ENCODE measurements at places on chromosomes 5 and 9.

DNA sequence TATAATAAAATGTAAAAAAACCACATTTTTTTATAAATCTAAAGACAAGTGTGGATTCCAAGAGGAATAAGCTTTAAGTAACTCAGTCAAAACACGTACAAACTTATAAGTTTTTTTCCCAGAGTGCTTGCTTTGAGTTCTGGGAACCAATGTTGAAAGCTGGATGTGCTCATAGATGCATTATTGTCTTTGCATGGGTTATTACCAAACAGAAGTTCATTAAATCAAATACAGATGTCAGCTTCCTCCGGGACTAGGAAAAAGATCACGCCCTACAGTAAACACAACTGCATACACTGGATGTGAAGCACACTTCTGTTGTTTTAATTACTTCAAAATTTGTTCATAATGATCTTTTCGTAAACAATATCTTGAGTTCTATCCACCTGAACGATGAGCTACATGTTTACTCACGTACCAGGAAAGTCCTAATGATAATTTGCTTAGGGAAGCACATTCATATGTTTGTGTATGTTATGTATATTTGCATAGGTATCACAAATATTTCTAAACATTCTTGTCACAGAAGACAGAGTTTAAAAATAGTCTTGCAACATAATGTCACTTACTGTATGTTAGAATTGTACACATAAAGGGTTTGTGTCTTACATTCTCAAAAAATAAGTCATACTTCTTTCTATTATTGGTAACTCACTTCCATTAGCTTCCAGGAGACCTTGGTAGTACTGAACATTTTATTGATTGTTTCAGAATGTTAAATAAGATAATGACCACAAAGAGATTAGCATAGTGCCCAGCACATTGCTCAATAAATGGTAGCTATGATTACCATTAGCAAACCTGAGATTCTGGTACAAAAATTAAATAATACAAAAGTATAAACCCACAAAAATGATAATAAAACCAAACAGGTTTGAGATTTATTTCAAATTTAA lies 427.4 kb downstream of the CETN3 start:
- no peak for DNase-seq

GRCh38 chr5:52893863-52894262 lies 95.3 kb upstream of the ITGA2 start:
- no peak for DNase-seq

GRCh38 chr5:9335269-9335668 lies 210.6 kb downstream of the SEMA5A start:
- DNase-seq = no peak

DNA sequence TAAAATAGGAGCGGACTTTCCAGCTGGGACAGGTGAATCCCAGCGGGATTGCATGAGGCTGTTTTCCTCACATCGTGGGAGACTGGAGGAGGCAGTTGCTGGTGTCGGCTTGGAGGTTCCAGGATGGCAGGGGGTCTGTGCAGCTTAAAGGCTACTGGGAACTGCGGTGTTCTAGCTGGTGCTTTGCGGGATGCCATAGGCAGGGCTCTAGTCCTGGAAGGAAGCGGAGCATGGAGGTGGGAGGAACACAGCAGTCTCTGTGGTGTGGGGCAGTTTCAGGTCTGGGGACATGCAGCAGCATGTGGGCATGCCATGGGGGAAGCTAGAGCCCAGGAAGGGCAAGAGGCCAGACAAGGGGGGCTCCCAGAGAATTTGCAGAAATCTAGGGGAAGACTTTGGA lies 141.5 kb downstream of the NSG2 start:
- no peak for DNase-seq

- no peak for DNase-seq
Measured at GRCh38 chr5:174436750-174437149, 287.6 kb upstream of the MSX2 start.

GRCh38 chr5:158152136-158152535 lies 293.2 kb upstream of the CLINT1 start:
- DNase-seq = no peak

GRCh38 chr9:75088646-75089372 lies 495 bp downstream of the OSTF1 start:
- no peak for DNase-seq

DNA sequence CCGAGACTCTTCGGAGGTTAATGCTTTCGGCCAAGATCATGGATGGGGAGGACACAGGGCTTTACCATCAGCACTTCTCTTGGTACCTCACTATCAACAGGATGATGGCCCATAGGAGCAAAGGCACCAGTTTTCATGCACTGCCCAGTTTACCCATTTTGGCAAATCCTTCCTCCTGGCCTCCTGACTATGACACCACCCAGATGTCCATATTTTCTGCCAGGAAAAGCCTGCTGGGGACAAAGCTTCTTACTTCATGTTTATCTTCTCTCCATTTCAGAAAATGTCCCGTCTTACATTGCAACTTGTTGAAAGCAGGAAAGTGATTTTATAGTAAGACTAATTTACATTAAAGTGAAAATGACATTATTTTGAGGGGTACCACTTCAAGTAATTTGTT lies 61.4 kb upstream of the GAS1 start:
- no peak for DNase-seq

DNA sequence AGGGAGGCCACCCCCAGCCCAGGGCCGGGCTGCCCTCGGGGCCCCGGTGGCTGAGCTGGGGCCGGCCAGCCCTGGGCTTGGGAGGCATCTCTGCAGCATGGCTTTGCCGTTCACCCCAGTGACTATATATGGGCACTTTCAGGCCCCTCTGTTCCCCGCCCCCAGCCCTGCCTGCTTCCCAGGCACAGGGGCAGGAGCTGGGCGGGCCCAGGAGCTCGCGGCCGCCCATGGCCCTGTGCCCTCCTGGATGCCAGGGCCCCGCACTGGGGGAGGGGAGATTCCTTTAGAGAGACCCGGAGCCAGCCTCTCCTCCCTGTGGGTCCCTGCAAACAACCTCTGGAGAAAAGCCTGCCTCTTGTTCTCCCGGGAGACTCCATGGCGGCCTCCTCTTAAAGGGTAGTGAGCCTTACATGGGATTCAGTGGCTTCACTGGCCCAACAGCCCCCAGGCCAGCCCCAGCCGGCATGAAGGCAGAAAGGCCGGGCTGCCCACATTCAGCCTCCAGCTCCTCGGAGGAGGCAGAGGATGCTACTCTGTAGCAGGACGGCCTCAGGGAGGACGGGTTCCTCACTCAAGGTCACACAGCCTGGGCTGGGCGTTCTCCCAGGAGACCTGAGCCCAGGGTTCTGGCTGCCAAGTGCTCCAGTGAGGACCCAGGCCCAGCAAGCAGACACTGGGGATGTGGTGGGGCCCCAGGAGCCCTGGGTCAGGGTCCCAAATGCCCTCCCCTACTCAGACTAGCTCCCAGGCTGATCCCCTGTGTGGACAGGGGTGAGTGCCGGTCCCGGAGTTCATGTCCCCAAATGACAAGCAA lies 4.1 kb downstream of the NACC2 start:
- no peak for DNase-seq

GRCh38 chr5:155434681-155435080 lies 421.1 kb downstream of the KIF4B start:
- DNase-seq = no peak

GRCh38 chr9:754150-754931 lies 87.2 kb upstream of the DMRT1 start:
- DNase-seq = no peak

- DNase-seq = no peak
Measured at GRCh38 chr5:116543501-116543900, 31.1 kb downstream of the SEMA6A start.

DNA sequence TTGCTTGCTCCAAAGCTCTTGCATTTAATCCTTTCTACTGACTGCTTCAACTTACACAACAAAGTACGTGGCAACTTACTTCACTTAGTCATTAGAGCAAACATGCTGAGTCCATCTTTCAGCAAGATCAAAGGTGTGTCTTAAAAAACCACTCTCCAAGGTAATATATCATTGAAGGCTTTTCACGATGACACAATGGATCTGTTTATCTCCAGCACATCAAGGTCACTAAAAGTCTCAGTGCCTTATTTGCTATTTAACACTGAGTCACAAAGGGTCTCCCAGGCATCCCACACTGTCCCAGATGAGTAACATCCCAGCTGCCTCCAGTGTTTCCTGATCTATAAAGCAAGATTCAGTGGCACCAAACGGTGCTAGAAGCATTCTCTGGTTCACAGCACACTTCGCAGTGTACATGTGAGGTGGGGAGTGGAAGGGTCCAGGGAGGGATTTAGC lies 3.7 kb upstream of the CLK4 start:
- no peak for DNase-seq

DNA sequence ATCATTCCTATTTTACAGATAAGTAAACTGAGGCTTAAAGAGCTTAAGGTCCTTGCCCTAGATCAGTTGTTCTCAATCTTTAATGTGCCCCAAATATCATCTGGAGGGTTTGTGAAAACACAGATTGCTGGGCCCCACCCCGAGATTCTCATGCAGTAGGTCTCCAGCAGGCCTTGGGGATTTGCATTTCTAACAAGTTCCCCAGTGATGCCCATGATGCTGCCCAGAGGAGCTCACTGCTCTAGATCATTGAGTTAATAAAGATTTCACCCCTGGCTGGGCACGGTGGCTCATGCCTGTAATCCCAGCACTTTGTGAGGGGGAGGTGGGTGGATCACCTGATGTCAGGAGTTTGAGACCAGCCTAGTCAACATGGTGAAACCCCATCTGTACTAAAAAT lies 42.8 kb upstream of the RAD23B start:
- DNase-seq = no peak

DNA sequence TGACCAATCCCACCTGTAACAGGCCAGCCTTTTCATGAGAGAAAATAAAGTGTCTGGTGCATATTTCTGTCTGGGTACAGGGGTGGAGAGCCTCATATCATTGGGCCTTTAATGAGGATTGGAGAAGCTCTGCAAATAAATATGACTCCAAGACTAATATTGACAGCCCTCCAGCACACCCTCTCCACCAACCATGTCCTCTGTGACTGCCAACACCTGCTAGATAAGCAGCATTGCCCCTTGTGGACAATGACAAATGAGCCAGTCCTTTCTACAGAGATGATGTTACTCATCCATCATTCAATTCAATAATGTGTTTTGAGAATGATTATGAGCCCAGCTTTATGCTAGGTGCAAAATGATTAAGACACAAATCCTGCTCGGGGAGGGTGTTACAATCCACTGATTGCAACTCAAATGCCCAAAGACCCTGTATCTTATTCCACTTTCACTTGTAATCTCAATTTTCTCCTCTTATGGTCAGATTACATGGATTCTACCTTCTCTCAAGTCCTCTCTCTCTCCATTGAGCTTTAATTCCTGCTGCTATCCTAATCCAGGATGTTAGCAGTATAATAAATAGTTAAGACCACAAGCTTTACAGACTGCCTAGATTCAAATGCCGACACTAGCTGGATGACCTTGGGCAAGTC lies 2.1 kb upstream of the GFRA3 start:
- no peak for DNase-seq

- peak; percentile 20 for DNase-seq
Measured at GRCh38 chr9:27888661-27889295, 315.5 kb upstream of the C9orf72 start.

DNA sequence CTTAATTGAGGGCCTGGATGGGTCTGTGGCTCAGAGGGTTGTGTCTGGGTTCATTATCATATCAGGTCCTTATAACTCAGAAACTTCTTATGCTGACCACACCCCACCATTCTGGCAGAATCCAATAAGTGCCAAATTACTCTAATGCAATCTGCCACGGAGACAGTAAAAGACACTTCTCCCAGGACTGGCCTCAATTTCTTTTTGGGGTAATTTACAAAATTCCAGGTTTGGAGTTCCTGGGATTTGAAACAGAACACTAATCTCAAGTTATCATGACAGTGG lies 187.8 kb downstream of the GNAQ start:
- DNase-seq = no peak

DNA sequence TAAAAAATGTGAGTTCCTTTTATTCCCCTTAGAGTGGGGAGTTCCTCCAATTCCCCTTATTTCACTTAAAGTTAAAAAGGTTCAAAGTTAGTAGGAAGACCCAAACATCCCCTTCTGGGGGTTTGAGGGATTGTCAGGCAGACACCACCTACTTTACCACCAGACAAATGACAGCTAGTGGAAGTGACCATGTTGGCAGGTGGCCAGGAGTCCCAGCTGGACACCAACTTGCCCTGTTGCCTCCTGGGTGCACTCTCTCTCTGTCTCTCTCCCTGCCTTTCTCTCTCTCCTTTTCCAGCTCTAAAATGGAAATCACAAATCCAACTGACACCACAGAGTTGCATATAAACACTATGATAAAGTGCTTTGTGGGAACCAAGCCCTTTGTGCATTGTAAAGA lies 307.7 kb upstream of the TLE4 start:
- no peak for DNase-seq

DNA sequence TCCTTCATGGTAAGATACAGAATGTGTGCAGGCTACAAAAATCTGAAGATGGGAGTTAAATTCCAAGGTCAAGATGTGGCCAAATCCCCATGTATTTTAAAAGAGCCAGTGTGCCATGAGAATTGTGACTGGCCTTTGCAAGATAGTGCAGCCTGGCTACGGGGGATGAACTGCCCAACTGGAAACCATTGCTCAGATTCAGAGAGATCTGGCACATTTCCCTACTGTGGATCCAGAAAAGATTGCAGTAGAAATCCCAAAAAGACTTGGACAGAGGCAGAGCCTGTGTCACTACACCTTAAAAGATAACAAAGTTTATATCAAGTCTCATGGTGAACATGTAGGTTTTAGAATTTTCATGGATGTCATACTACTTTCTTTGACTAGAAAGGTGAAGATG lies 26.2 kb downstream of the SLC12A2 start:
- no peak for DNase-seq

GRCh38 chr5:82513738-82514137 lies 235.6 kb upstream of the RPS23 start:
- no peak for DNase-seq

- DNase-seq = no peak
Measured at GRCh38 chr5:172168311-172168710, 19.7 kb downstream of the STK10 start.

GRCh38 chr9:19701991-19702390 lies 86.8 kb downstream of the SLC24A2 start:
- DNase-seq = no peak

DNA sequence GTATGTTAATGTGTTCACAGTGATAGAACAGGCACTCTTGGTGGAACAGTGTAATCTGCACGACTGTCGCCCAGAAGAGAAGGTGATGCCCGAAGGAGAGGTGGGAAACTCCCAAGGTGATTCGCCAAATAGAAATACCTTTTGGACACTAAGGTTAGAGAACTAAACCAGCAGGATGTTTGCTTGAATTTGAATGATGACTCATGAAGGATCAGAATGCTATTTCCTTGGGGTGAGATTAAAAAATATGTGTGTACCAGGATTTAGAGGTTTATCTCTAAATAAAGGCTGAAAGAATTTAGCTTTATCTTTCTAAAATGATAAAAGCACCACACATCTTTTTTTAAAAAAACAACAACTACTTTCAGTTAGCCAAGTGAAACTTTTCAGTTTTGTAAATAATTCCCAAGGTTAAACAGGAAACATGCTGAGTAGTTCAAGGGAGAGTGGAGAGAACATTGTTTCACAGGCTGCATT lies 297.4 kb upstream of the TAS2R1 start:
- DNase-seq = no peak

DNA sequence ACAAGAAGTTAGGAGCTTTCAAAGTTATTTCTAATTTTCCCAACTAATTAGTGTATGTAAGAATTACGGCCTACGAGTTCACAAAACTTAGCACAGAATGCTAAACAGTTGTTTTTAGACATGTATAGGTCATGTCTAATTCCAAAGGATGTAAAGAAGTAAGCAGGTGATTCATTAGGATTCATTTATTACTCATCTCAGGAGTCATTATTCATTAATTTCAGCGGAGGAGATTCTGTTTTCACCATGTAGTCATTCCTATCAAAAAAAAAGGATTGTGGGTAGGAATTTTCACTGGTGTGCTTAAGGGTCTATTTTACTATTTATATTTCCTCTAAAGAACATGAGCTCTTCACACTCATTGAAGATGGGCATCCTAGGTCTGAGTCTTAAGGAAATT lies 532.2 kb downstream of the ACTL7B start:
- no peak for DNase-seq
